ENCODE measurements at places on chromosomes 11 and 22.

- DNase-seq = no peak
Measured at GRCh38 chr11:1232021-1232882, 9.4 kb downstream of the MUC5B start.

GRCh38 chr11:1218788-1219445 lies 3.9 kb upstream of the MUC5B start:
- no peak for DNase-seq

- peak; percentile 45 for DNase-seq
Measured at GRCh38 chr11:64372802-64373597, 14.0 kb downstream of the RPS6KA4 start.

GRCh38 chr22:41445129-41446056 lies 1.2 kb downstream of the TOB2 start:
- DNase-seq = no peak

DNA sequence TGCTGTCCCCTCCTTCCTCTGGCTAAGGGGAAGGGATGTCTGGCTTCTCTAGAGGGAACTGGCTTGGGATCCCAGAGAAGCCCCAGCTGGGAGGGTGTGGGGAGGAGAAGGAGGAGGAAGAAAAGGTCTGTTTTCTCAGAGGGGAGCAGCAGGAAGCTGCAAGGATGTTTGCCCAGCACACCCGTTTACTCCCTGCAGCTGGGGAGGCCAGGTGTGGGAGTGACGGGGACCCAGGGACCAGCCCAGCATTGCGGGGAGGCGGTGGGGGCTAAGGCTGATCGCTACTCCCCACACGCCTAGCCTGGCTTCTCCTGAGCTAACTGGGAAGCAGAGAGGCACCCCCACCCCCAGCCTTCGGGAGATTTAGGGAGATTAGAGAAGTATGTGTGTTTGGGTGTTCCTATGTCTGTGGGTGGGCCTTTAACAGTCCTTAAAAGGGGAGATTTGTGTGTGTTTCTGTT lies 3.9 kb downstream of the CREB3L1 start:
- no peak for DNase-seq

DNA sequence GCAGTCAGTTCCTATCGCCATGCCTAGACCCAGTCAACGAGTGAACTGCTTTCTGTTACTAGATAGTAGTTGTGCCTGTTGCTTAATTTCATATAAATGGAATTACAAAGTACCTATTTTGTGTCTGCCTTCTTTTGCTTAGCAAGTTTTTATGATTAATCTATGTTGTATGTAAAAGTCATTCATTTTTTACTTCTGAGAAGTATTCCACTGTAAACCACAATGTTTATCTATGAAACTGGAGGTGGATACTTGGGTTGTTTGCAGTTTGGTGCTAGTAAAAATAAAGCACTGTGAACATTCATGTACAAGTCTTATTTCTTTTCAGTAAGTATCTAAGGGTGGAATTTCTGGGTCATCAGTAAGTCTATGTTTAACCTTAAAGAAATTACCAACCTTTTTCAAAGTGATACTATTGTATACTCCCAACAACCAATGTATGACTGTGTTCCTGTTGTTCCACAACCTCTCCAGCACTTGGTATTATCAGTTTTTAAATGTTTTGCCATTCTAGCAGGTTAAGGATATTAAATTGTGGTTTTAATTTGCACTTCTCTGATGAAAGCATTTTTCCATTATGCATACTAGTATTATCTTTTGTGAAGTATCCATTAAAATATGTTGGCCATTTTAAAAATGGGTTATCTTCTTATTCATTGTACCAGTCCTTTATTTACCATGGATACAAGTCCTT lies 68.2 kb downstream of the DNAJC24 start:
- DNase-seq = no peak

DNA sequence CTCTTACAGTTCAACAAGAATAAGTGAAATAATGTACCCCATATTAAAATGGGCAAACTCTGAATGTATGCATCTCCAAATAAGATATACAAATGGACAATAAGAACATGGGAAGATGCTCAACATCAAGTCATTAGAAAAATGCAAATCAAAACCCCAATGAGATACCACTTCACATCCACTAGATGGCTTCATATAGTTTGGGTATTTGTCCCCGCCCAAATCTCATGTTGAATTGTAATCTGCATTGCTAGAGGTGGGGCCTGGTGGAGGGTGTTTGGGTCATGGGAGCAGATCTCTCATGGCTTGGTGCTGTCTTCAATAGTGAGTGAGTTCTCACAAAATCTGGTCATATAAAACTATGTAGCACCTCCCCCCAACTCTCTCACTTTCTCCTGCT lies 5.7 kb downstream of the MPZL2 start:
- no peak for DNase-seq

- DNase-seq = no peak
Measured at GRCh38 chr11:128336203-128336602, 251.2 kb downstream of the ETS1 start.

GRCh38 chr11:108871152-108871551 lies 206.3 kb downstream of the DDX10 start:
- no peak for DNase-seq

- no peak for DNase-seq
Measured at GRCh38 chr11:118060869-118061268, 16.0 kb upstream of the TMPRSS4 start.

GRCh38 chr11:68044145-68044813 lies 5.5 kb downstream of the TCIRG1 start:
- DNase-seq = no peak

GRCh38 chr11:60318726-60319125 lies 8.3 kb upstream of the MS4A6E start:
- no peak for DNase-seq

- no peak for DNase-seq
Measured at GRCh38 chr11:122933416-122933815, 48.2 kb downstream of the BSX start.

GRCh38 chr11:45771193-45771565 lies 33.8 kb upstream of the SLC35C1 start:
- peak; percentile 33 for DNase-seq

GRCh38 chr11:116693593-116694348 lies 79.0 kb downstream of the BUD13 start:
- no peak for DNase-seq

DNA sequence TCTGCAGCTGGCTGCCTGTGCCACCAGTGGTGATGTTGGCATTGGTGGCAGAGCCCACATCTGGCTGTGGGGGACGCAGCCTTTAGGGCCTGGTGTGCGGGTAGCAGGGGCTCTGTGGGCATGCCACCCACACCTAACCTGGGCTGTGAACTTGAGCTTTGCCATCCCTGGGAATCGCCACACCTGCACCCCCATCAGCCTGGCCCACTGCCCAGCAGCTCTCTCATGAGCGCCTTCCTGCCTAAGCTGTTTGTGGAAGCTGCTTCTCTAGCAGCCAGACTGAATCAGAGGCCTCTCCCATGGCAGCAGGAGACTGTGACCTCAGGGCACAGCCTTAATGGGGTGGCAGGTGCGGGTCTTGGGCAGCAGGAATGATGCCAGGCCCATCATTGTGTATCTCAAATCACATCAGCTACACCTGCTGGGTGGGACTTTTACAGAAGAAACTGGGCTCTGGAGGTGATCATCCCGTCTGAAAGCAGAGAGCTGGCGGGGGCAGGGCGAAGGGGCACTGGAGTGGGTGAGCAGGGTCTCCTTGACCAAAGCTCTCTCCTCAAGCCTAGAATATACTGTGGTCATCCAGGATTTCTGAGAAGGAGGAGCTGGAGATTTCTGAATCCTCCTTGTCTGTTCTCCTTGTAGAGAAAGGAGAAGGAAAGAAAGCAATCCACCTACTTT lies 17.8 kb upstream of the CARS1 start:
- no peak for DNase-seq

DNA sequence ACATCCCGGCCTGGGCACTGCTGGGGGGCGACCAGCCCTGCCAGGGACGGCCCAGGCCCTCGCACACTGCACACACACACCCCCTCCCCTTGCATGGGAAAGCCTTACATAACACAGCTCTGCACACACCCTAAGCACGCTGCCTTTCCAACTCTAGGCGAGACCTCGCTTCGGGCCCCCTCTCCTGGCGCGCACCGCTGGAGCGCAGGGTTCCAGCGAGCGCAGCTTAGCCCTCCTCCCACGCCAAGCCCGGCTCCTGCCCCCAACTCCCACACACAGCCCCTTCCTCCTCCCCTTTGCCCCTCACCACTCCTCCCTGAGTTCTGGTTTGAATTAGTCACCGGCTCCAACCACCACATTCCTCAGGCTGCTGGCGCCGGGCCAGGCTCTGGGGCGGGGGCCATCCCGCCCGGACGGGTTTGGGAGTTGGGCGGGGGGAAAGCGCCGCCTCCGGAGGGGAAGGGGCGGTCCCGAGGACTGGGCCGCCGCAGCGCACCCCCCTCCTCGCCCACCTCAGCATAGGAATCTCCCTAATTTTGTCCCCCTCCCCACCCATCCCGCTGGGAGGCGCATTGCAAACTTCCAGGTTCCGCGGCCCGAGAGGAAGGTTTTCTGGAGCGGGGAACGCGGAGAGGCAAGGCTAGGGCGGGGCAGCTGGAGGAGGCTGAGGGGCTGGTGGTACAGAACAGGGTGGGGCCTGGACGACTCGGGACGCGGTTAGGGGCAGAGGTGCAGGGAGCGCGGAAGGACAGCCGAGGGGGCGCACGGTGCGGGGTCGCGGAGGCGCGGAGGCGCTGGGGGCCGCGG lies 966 bp downstream of the AHNAK start:
- no peak for DNase-seq

- DNase-seq = no peak
Measured at GRCh38 chr11:102729849-102730815, 5.4 kb upstream of the MMP8 start.

DNA sequence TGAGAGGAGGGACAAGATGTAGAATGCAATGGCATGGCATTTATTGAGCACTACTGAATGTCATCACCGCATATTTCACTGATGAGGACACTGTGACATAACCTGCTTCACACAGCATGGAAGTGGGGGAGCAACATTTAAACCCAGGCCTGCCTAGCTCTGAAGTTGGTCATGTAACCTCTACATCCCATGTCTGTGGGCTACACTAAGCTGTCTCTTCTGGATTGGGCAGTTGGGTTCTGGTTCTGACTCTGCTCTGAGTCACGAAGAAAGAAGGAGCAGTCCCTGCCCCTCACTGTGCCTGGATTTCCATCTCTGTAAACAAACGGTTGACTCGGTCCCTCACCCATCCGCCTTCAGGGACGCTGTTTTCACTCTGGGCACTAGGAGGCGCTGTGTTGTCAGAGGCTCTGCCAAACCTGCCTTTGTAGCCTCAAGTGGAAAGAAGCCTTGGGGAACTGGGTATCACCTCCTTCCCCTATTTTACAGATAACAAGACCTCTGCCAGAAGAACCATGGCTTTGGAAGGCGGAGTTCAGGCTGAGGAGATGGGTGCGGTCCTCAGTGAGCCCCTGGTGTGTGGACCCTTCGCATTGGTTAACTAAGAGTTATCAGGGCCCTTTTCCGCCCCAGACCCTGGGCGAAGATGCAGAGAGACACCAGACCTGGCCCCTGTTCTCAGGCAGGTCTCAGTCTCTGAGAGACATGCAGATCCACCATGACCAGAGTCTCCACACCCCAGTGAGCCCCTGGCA lies 12.7 kb upstream of the ARHGEF17 start:
- peak; percentile 34 for DNase-seq

DNA sequence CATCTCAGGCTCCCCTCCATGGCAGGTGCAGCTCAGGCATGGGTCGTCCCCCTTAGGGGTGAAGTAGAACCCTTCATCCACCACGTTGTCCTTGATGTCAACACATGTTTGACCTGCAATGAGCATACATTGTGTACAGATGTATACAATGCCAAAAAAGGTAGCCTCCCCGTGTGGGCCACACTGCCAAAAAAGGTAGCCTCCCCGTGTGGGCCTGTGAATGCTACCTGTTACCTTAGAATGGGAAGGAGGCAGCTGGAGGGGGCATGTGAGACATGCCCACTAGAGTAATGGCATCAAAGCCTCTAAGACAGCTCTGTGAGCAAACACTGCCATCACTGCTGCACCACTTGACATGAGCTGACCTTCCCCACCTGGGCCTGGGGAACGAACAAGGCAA lies 73.7 kb downstream of the DGCR2 start:
- DNase-seq = no peak

- no peak for DNase-seq
Measured at GRCh38 chr11:123391646-123392348, 38.3 kb upstream of the GRAMD1B start.

All from hippocampal formation (tissue), 2 donors.